NCI-H1417 (cell line): ENCODE measurements at places on chromosomes 3 and 15.
A peak's percentile ranks its signal among the peaks of the same experiment; 100 is the strongest.

DNA sequence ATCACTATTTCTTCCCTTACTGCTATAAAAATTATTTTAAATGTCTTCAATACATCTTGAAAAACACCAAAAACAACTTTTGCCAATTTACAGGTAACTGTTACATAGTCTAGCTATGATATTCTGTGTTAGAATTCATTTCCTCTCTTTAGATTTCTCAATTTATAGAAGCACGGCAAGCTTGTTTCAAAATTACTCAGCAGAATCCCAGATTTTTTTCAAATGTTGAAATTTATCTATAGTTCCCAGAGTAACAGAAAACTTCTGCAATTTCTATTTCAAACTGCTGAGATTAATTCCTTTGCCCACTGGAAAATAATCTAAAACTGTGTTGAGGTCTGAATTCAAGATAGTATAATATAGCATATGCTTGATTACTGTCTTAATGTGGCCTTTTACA, 41.2 kb downstream of the CCPG1 start:
- no peak for DNase-seq

GRCh38 chr3:72407766-72408165, 440.5 kb downstream of the SHQ1 start:
- peak; percentile 54 for DNase-seq

- no peak for DNase-seq
Measured at GRCh38 chr3:62558549-62559112, 185.3 kb upstream of the FEZF2 start.

GRCh38 chr3:113140876-113141275, 70.5 kb upstream of the BOC start:
- DNase-seq: no peak

DNA sequence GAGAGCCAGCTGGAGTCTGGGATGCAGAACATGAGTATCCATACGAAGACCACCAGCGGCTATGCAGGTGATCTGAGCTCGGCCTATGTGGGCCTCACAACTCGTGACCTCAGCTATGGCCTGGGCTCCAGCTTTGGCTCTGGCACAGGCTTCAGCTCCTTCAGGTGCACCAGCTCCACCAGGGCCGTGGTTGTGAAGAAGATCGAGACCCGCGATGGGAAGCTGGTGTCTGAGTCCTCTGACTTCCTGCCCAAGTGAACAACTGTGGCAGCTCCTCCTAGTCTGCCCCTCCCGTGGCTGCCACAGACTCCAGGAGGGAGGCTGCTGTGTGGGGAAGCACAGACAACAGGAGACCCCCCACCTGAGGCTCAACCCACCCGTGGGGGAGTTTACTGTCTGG, 3.6 kb upstream of the KPNA4 start:
- DNase-seq: no peak
